ENCODE measurements at places on chromosomes 16 and 17.

- no peak for DNase-seq
These were observed 42.2 kb downstream of the STX8 start for GRCh38 chr17:9533441-9533840.

- DNase-seq = peak; percentile 95
These were observed at the start of the genes INCA1 and KIF1C for GRCh38 chr17:4997302-4998026. Gene INCA1, minus strand, starts transcription at chr17:4997522. Its CDS starts 3,085 bp downstream, at chr17:4994437. Gene KIF1C, plus strand, starts transcription at chr17:4997950. Its CDS starts 2,297 bp downstream, at chr17:5000247.

DNA sequence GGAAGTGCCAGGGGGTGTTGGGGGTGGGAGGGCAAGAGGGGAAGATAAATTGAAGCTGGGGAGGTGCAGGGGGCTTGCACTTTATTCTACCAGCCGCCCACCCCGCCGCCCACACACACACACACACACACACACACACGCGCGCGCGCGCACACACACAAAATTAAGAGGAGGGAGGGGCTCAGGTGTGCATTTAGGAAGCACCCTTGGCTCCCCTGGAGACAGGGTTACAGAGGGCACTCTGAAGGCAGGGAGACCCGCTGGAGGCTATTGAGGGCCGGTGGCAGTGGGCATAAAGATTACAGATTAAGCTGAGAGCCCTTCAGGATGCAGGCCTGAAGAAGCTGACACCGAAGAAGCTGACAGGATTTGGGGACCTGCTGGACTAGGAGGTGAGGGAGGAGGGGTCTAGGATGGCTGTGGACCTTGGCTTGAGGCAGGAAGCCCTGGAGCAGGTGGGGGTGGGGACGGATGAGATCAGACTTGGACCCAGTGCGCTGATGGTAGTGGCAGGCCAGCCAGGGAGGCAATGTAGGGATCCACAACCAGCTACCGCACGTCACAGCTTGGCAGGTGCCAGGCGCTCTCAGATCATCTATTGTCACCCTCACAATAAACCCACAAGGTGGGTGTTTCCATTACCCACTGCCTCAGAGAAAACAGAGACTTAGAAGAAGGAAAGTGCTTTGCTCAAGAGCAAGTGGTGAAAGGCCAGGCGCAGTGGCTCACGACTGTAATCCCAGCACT lies 772 bp upstream of the SAMD14 start:
- DNase-seq = no peak

DNA sequence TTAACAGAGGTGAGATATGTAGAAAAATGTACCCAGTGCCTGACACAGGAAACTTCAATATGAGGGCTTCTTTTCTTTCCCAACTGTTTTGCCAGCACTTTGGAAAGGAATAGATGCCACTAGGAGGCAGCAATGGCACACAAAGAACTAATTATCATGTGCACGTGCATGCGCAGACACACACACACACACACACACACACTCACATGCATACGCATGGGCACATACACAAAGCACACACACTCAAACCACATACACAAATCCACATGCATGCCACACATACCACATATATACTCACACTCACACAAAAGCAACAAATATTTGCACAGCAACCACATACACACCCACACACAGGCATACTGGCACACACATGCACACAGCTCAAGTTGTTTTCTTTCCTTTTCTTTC lies 8.8 kb upstream of the CEP112 start:
- DNase-seq = peak; percentile 48

DNA sequence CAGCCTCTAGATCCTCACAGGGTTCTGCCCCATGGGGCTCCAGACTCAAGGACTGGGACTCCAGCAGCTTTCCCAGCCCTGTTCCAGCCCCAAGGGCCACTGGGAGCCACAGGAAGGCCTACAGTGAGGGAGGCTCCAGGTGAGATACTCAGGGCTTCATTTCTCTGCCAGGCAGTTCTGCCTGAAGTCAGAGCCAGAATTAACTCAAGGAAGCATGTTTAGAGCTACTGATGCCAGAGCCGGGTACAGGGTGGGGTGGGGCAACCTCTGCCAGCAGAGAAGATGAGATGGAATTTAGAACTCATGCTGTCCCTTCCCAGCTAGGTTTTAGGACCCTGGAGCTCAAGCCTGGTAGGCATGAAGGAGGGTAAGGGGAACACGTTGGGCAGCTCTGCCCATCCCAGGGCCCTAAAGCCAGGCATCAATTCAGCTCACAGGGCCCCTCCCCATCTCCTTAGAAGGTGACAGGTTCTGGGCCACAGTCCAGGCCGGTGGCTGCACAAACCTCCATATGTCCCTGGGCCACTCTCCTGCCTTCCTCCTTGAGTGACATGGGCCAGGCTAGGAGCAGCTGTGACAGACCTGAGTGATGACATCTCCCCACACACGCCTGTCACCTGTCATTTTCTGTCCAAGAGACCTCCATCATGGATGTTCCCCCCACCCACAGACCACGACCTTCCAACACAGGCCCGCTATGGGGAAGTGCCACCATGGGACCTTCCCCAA lies 24.5 kb upstream of the SPPL2C start:
- no peak for DNase-seq

DNA sequence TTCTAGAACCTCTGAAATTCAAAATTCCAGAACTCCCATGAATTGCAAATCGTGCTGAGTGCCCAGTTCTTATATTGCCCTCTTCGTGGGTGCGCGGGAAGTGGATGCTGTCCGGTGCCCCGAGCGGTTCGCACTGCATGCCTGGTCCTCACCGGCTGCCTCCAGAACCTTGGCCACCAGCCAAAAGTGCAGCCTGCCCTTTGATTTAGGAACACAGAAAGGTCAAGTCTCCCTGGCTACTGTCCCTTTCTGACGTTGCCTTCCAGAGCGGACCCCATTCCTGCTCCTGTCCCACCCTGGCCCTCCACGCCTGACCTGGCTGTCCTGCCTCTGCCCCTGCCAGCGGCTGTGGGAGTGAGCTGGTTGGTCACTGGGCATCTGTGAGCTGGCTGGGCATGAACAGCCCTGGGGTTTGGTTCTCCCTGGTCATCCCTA lies 9.7 kb downstream of the NEUROD2 start:
- no peak for DNase-seq

DNA sequence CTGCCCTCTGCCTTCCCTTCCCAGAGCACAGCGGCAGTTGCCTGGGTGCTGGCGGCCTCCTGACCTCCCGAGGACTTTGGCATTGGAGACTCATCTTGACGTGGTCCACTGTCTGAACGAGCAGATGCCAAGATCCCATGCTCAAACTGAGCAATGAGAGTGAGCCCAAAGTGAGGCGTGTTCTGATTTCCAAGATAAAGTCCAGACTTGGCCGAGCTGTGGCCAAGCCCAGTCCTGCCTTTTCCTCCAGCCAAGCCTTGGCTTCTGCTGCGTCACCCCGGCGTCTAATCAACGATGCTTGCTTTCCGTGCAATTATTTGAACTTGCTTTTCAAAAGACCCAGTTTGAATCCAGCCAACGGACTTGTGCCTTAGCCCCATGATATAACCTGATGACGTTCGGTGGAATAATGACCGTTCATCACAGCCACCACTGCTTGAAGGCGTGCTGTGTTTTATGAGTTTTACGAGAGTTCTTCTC lies 179.2 kb downstream of the IRF8 start:
- no peak for DNase-seq

DNA sequence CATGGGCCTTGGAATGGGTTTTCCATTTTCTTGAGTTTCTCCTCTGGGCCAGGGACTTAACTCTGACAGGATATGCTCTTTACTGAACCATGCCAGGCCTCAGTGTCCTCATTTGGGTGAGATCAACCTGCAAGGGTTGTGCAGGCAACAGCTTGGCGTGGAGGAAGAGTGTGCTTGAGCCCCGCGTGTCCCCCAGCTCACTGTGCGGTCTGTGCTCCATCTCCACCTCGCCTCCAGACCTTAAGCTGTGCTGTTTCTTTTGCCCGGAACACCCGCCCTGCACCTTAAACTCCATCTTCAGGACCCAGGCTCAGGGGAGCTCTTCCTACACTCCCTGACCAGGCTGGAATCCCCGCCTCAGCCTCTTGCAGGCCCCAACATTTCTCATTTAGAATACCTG lies 9.7 kb downstream of the RUSF1 start:
- DNase-seq = no peak

GRCh38 chr16:85731179-85731578 lies 19.7 kb downstream of the C16orf74 start:
- no peak for DNase-seq

GRCh38 chr17:40323391-40324381 lies 14.7 kb downstream of the RARA start:
- DNase-seq = no peak

All from midbrain (tissue), 1 donor.